CMK (cell line): ENCODE measurements at places on chromosomes 11 and 22.

DNA sequence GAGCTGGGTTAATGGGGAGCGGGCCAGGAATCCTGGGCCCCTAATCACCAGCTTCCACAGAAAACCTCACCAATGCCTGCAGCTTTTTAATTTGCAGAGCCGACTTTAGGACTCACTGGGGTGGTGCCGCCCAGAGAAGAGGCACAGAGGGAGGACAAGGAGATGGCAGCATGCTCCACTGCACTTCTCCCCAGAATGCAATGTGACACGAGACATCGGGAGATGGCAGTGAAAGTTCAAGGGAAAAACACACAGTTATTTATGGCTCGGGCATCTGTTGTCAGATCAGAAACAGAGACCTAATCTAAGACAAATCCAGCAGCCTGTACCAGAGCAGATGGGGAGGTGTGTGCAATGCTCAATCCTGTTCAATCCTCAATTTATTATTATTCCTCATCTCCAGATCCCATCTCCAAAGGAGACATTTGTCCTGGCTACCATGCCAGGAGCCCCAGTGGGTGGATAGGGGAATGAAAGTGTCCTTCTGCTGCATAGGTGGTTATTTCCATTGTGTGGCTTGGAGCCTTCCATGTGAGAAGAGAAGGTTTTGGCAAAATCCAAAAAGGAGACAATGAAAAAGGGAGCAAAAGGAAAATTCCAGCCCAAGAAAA lies 250.0 kb downstream of the NXPE2 start:
- DNase-seq, result no peak

- DNase-seq, result peak; percentile 79
Observed at GRCh38 chr11:58577555-58578135, 1.2 kb upstream of the ZFP91 start.

DNA sequence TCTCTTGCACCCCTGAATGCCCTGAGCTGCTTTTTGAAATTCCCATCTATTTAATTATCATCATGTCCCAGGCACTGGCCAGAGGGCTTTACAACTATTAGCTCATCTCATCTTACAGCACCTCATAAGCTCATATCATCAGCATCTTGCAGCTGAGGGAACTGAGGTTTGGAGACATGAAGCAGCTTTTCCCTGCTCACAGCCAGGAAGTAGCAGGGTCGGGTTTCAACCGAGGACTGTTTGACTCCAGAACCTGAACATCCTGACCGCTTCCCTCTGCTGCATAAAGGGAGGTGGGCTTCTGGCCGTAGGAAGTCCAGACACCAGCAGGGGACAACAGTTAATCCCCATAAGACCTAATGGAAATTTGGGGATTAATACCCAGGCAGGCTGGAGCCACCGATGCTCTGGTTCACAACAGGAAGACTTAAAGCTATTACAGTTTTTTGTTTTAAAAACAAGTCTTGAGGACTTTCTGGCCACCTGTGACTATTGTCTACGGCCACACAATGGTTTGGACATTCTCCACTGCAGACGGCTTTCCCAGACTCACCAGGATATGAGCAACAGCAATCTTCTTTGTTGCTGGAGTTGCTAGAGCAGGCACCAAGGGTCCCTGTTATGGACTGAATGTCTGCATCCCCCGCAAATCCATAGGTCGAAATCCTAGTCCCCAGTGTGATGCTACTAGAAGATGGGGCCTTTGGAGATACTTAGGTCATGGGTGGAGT lies 47.4 kb downstream of the CHST1 start:
- no peak for DNase-seq

DNA sequence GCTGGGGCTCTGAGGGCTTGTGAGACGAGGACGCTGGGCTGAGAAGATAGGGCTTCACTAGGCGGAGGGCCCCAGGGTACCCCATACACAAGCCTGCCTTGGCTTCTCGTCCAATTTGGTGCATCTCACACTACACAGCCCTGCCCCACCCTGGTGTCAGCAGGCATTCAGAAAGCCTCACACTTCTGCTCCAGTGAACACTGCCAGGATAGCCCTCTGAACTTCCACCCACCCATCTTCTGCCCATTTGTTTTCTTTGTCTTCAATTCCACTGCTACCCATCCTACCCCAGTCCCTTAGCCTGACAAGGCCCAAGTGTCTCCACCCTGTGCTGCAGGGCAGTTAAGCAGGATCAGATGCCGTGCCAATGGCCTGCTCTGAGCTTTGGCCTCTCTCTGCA lies 1.9 kb upstream of the BUD13 start:
- no peak for DNase-seq

GRCh38 chr11:124174001-124174583 lies 9.1 kb upstream of the OR10D3 start:
- DNase-seq, result no peak

- no peak for DNase-seq
Observed at GRCh38 chr11:116071241-116071640, 567.0 kb upstream of the CADM1 start.

DNA sequence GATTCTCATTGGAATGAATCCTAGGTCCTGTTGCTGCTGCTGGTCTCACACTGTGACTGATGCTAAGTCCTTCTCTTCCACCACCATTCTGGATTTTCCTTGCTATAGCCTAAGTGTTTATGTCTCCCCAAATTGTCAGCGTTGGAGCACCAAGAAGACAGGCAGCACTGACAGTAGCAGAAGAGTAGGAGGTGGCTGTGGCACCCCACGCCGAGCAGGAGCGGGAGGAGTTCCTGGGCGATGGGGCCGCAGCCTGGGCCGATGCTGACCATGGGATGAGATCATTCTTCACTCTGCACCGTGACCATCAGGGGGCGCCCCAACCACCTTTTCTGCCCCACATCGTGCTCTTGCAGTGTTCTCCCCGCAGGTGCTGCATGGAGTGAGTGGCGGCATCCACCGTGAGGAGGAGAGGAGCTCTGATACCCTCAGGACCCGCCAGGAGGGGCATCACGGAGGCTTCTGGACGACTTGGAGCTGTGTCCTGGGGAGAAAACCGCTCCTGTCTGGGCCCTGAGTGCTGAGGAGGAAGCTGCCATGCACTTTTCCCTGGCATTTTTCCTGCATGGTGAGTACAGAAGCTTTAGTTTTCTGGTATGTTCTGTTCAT lies 57.0 kb downstream of the LRRC74B start:
- DNase-seq, result peak; percentile 69

DNA sequence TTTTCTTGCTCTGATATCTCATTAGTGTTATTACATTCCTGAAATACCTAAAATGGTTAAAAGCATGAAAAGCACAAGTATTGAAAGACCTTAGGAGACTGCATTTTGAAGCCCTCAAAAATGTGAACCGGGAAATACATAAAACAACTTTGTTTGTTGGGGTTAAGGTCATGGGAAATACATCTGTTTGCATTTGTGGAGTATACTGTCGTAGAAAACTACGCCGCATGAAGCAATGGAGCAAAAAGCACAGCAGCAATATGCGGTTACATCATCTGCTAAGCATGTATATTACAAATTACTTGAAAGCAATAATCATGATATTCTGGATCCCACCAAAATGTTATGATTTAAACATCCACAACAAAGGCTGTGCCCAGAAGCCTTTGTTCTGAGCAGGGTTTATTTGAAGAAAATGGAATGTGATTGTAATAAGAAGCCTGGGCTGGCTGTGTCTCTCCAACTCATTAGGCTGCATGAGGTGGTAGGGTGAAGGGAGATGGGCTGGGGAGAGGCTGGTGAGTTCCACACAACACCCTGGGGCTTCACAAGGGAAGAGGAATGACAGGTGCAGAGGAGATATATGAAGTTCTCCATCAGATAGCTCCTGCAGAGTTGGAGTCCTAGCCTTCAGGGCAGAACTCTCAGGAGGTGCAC lies 64.7 kb upstream of the LIN7C start:
- DNase-seq, result no peak

GRCh38 chr22:38272373-38273134 lies at the start of gene TMEM184B:
TMEM184B (minus strand) TSS chr22:38273010; CDS start chr22:38247961, 25,049 bp downstream.
- DNase-seq, result peak; percentile 37

DNA sequence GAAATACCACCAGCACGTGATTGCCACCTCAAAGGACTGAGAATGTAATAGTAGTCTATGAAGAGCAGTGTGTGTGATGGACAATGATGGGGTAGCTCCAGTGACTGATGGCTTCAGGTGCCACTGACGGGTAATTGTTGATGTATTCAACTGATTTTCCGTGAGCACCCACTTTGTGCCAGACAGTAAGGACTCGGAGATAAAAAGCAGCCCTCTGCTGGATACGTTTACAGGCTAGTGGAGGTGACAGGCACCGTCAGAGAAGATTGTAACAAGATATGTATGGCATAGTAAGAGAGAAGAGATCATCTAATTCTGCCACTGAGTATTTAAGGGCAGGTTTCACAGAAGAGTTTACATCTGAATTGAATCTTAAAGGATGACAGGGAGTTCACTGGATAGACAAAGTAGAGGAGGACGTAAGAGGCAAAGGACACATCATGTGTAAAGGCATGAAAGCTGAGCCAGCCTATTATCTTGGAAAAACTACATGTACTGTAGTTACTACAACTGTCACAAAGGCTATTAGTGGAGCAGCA lies 1.1 kb upstream of the ENTHD1 start:
- no peak for DNase-seq

DNA sequence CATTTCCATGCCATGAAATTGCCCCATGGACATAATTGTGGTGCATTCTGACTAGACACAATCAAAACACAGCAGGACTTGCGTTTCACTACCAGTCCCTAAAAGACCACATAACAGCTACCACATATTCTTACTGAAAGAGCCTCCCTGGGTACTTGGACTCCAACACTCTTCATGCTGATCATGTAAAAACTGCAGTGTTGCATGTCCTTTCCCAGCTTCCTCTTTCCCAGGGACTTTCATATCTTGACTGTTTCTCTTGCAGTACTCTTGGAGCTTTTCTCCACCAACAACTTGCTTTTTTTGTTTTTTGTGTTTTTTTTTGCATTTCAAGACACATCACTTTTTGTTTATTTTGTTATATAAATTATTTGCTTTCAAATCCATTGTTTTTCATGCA lies 22.9 kb downstream of the MS4A6E start:
- no peak for DNase-seq

GRCh38 chr11:2591805-2592204 lies 108.0 kb downstream of the KCNQ1OT1 start:
- DNase-seq, result no peak

- no peak for DNase-seq
Observed at GRCh38 chr11:111408789-111409727, 30.0 kb upstream of the POU2AF1 start.

GRCh38 chr22:32058656-32059260 lies 15.7 kb downstream of the SLC5A1 start:
- no peak for DNase-seq

GRCh38 chr22:40385036-40385782 lies 14.8 kb downstream of the SGSM3 start:
- DNase-seq, result no peak

GRCh38 chr11:86919557-86920210 lies 35.5 kb downstream of the FZD4 start:
- no peak for DNase-seq

DNA sequence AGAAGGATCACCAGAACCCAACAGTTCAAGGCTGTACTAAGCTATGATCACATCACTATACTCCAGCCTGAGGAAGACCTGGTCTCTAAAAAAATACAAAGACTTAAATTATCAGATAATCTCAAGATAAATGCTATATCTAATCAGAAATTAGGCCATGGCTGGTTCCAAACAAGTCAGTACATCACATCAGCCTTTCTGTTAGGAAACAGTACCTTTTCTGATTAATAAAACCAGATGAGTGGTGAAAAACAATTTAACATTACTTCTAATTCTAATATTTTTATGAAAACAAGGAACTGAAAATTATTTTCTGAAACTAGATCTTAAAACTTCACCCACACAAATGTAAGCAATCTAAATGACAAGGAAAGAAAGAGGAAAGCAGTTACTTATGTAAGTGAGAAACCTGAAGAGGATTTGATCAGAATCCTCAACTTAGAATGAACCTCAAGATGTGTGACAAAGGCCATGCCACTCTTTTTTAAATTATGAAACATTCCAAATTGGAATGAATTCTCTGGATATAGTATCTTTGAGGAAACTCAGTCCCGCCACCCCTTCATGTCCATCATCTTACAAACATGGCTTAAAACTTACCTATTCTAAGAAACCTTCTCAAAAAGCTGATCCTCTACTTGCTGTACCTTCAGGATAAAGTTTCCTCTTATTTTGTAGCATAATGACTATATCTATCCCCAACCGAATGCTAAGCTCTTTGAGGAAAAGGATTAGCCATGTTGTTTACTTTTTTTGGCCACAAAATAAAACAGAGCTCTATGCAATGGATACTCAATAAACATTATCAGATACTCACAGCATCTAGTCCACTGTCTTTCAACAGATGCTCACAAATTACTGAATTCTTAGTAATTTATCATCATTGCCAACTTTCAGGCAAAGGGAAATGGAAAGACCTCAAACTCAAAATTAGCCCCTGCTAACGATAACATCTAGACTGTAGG lies 132.0 kb downstream of the MRTFA start:
- no peak for DNase-seq

DNA sequence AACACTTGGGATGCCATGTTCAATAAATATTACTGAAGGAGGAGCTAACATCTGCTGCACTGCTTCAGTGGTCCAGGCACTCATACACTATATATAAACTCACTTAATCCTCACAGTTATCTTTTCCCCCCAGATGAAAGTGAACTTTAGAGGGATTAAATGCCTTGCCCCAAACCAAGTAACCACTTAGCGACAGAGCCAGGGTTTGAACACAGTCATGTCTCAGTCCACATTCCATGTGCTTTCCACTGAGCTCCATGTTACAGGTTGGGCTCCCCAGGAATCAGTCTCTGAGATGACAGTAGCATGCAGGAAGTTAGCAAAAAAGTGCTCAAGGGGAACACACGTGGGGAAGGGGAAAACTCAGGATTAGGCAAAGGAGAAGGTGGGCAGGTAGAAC lies 59.3 kb downstream of the ENDOD1 start:
- DNase-seq, result no peak

DNA sequence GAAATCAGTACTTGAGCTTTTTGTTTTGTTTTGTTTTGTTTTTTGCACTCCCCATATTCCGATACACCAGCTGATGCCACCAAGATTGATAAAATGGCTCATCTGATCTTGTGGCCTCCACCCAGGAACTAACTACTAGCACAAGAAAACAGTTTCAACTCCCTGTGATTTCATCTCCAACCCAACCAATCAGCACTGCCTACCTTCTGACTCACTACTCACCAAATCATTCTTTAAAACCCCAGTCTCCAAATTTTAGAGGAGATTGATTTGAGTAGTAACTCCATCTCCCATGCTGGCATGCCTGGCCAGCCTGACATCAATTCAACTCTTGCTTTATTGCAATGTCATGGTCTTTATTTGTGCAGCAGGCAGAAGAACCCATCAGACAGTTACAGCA lies 16.1 kb upstream of the CRTAM start:
- no peak for DNase-seq

GRCh38 chr11:74693531-74693930 lies 37.7 kb downstream of the CHRDL2 start:
- DNase-seq, result no peak

GRCh38 chr22:38176170-38176741 lies 5.4 kb downstream of the PLA2G6 start:
- peak; percentile 83 for DNase-seq

- no peak for DNase-seq
Observed at GRCh38 chr11:110973401-110973980, 261.3 kb upstream of the ARHGAP20 start.
